ENCODE measurements at places on chromosomes 5 and 9. TPM values are rescaled to one million over a fixed set of nuclear protein-coding genes. Genes with fewer than 3 reads are reported as not detected.

GRCh38 chr5:178991190-178992145 is 3.7 kb downstream of the GRM6 start:
- H3K4me3 ChIP-seq: no peak overlapping the region
- no peak for DNase-seq
- no peak overlapping the region for H3K27ac ChIP-seq
- H3K36me3 ChIP-seq: no peaks in the 10 kb centered on the region
- no peaks in the 10 kb centered on the region for H3K27me3 ChIP-seq

GRCh38 chr5:177183142-177183541 is 49.6 kb downstream of the NSD1 start:
- DNase-seq: no peak
- no peaks in the 10 kb centered on the region for H3K36me3 ChIP-seq
- H3K27ac ChIP-seq: no peak overlapping the region
- no peaks in the 10 kb centered on the region for H3K27me3 ChIP-seq

The SMIM33 gene
- not detected for total RNA-seq

- no peak for DNase-seq
- no peaks in the 10 kb centered on the region for H3K27me3 ChIP-seq
- H3K27ac ChIP-seq: no peak overlapping the region
- peaks cover 12% of the 10 kb centered on the region for H3K36me3 ChIP-seq
These were observed 51.3 kb upstream of the GOLPH3 start for GRCh38 chr5:32225445-32225844.

DNA sequence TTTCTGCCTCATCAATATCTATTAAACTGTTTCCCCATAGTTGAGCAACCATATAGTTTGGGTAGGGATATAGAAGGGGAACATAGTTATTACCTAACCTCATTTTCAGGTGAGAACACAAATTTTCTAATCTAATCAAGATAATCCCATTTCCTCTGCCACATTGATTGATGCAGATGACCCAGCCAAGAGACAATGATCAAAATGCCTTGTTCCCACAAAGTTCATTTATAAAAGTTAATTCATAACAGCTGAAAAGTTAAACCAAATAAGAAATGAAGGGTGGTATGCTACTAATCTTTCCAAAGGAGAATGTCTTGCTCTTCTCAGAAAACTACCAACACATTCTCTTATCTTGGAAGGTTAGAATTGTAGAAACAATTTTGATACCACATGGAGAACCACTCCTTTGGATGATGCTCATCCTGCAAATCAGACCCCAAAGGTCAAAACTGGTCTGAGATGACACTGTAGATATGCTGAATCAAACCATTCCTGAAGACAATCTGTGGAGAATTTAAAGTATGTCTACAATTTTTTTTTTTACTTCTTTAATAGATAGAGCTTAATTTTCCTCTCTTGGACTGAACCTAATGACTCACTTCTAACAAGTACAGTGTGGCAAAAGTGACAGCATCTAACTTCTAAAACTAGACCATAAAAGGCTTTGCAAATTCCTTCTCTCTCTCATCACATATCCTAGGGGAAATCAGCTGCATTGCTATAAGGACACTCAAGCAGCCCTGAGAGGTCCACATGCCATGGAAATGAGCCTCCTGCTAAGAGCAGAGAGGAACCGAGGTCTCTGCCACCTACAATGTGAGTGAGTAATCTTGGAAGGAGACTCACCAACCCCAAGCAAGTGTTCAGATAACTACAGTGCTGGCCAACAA is 586.7 kb upstream of the TUSC1 start:
- no peak overlapping the region for H3K27ac ChIP-seq
- no peaks in the 10 kb centered on the region for H3K27me3 ChIP-seq
- H3K36me3 ChIP-seq: no peaks in the 10 kb centered on the region
- no peak overlapping the region for H3K4me3 ChIP-seq
- DNase-seq: no peak

DNA sequence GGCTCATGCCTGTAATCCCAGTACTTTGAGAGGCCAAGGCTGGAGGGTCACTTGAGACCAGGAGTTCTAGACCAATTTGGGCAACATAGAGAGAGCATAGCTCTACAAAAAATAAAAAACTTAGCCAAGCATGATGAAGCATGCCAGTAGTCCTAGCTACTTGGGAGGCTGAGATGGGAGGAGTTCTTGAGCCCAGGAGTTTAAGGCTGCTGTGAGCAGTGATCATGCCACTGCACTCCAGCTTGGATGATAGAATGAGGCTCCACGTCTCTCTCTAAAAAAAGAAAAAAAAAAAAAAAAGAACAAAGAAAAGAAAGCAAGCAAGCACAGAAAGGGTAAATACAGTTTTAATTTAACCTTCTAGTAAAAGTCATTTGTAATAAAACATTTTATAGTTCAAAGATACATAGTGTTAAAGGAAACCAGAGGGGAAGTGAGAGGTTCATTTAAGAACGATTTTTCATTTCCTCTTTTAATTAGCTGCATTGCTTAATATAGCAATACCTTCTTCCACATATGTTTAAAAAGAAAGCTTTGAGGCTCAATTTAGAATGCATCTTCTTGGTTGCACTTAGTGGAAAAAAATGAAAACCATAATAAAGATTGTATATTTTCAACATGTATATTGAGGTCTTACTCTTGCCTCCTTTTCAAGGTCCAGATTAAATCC is 14.9 kb downstream of the GAPT start:
- H3K36me3 ChIP-seq: no peaks in the 10 kb centered on the region
- DNase-seq: no peak
- H3K4me1 ChIP-seq: no peaks in the 10 kb centered on the region
- H3K27me3 ChIP-seq: no peaks in the 10 kb centered on the region
- H3K4me3 ChIP-seq: no peak overlapping the region
- no peak overlapping the region for H3K27ac ChIP-seq

- H3K36me3 ChIP-seq: no peaks in the 10 kb centered on the region
- no peak overlapping the region for H3K4me3 ChIP-seq
- DNase-seq: no peak
- no peak overlapping the region for H3K27ac ChIP-seq
- H3K4me1 ChIP-seq: no peaks in the 10 kb centered on the region
These were observed 60.8 kb upstream of the IRX4 start for GRCh38 chr5:1943481-1943880.

DNA sequence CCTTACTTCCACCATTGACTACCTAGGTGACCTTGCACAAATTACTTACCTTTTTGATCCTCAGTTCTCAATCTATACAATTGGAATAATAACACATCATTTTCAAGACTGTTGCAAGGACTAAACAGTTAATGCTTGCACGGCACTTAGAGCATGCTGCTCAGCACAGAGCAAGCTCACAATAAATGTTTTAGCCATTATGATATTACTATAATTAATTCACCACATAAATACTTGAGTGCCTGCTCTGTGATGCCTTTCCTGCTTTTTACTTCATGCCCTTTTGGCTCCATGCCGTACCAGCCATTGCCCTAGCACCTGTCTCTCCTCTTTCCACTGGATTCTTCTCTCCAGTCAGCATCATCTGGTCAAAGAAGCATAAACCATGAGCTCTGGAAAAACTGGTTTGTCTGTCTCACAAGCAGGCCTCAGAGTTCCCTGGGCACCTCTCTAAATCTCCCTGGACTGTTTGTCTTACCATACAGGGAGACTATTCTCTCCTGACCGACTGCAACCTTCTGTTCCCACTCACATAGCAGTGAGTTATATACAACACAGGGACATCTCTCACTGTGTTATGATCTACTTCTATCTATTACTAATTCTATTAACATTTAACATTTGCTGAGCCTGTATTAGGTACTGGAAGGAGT is 260.4 kb upstream of the ADRA1B start:
- no peaks in the 10 kb centered on the region for H3K36me3 ChIP-seq
- DNase-seq: no peak
- no peaks in the 10 kb centered on the region for H3K27me3 ChIP-seq
- H3K27ac ChIP-seq: no peak overlapping the region
- no peak overlapping the region for H3K4me3 ChIP-seq
- no peaks in the 10 kb centered on the region for H3K4me1 ChIP-seq

The FOXD4L5 gene
- not detected for total RNA-seq

DNA sequence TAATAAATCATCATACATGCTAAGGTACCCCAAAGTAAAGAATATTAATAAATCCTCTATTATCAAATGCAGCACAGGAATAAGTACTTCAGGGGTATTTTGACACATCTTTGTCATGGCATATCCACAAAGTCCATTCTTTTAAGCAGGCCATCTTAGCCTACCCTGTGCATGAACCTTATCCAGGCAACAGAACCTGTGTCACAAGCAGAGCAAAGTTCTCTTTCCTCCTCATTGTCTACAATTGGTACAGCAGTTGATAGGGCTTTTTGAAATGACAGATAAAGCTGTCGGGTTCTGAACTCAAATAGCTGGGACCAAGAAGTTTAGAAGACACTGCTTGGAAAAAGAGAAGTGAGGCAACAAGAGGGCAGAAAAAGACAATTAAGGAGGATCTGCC is 30.8 kb upstream of the PURA start:
- H3K4me1 ChIP-seq: peaks cover 7% of the 10 kb centered on the region
- no peak overlapping the region for H3K27ac ChIP-seq
- H3K27me3 ChIP-seq: no peaks in the 10 kb centered on the region
- no peak overlapping the region for H3K4me3 ChIP-seq
- no peaks in the 10 kb centered on the region for H3K36me3 ChIP-seq
- DNase-seq: no peak

DNA sequence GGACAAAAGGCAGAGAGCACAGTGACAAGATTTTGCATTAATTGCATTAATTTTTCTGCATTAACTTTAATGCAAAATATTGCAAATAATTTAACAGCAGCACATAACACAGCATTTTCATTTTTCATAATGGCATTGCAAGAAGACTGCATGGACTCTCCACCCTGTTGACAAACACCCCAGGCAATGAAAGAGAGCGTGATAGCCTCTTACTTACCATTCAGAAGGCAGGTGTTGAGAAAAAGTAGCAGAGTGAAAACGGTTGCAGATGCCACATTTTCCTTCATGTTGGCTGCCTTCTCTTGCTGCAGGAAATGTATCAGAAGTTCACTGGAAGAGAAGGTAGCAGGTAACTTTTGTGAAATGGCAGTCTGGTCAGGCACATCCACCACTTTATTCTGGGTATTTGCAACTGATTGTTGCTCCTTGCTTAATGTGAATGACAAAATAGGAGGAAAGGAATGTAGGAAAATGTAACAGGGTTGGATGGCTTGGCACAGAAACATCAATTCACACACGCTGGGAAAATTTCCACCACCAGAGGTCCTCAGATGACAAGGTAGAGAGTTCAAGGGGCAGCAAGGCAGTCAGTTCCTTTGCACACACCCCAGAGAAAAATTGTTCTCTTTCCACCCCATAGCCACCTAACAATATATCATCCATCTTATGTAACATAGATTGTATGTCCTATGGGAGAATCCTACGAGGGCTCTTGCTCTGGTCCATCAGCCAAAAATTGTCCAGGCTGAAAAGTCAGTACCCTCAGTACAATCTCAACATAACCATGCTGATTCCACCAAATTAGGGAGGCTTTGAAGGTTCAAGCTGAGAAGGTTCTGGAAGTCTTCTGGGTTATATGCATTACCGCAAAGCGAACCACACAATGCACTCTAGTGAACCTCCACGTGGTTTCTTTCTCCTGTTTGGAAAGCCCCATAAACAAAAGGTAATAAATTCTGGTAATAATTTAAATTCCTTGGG is 41.9 kb upstream of the AGXT2 start:
- H3K27ac ChIP-seq: no peak overlapping the region
- H3K4me1 ChIP-seq: no peaks in the 10 kb centered on the region
- H3K4me3 ChIP-seq: no peak overlapping the region
- no peaks in the 10 kb centered on the region for H3K27me3 ChIP-seq
- no peaks in the 10 kb centered on the region for H3K36me3 ChIP-seq

GRCh38 chr9:109355564-109356297 is 34.9 kb upstream of the EPB41L4B start:
- no peak overlapping the region for H3K4me3 ChIP-seq
- no peaks in the 10 kb centered on the region for H3K27me3 ChIP-seq
- no peaks in the 10 kb centered on the region for H3K4me1 ChIP-seq
- DNase-seq: no peak
- H3K27ac ChIP-seq: no peak overlapping the region
- no peaks in the 10 kb centered on the region for H3K36me3 ChIP-seq

DNA sequence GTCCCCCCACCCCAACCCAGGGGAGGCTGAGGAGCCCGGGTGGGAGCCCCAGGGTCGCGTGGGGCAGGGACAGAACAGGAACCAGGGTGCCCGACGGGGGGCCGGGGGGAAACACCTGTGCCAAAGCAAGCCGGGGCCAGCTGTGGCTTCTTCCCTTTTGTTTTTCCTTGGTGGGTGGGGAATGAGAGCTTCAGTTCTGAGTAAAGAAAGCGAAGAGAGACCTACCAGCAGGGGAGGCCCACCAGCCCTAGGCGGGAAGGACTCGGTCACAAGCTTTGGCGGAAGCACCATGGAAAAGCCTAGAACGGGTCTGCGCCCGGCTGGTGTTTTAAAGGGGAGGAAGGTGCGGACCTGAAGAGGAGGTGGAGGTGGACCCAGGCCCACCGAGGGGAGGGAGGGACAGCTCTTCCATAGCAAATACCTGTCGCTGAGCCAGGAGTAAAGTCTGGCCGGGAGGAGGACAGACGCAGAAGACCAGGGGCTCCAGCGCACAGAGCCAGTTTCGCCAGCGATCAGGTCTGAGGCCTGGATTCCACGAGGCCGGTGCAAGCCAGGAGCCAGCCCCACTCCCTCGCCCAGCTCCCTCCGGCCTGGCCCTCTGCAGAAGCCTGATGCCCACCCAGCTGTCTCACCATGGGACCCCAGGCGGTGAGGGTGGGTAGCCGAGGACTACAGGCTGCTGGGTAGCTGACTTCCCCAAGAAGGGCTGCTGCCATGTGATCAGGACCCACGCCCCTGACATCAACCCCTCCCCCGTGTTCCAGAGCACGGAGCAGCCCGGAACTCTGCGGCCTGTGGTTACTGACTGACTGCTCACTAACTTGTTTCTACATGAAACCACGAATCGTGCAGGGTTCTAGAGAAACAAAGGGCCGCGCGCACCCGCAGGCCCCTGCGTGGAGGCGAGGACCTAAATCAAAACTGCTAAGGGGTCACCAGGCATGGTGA is 849 bp upstream of the MGAT1 start:
- peak overlapping the region; percentile 99 for H3K4me3 ChIP-seq
- H3K4me1 ChIP-seq: peaks cover 69% of the 10 kb centered on the region

The SLC9A3 gene
- total RNA-seq: 1.8 TPM

DNA sequence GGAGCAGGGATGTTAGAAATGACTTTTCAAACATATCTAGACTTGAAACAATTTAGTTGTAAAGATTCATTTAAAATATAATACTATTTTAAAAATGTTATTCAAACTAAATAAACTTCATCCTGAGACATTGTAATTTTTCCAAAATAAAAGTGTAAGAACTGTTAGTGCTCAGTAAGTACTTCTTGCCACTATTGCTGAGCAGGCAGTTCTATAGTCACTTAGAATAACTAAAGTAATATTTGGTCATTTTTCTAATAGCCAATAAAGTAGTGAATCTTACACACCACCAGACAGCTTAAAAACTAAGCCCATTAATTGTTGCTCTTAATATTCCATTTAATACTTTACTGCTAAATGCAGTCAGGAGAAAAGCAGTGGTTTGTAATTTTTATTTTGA is 1120.0 kb upstream of the CDH10 start:
- no peaks in the 10 kb centered on the region for H3K4me1 ChIP-seq
- H3K27me3 ChIP-seq: no peaks in the 10 kb centered on the region
- H3K36me3 ChIP-seq: no peaks in the 10 kb centered on the region
- H3K4me3 ChIP-seq: no peak overlapping the region
- no peak overlapping the region for H3K27ac ChIP-seq

Measured in thoracic aorta (tissue), 2 donors.